Stimulated activated CD8-positive, alpha-beta memory T cell treated with anti-CD3 and anti-CD28 coated beads, Interleukin-15, amount 100 ng/mL, for 48 hours (primary cell): ENCODE measurements at places on chromosomes 7 and 10.
A peak's percentile ranks its signal among the peaks of the same experiment; 100 is the strongest.

- DNase-seq = no peak
These were observed 151.5 kb upstream of the COL1A2 start for GRCh38 chr7:94243066-94243711.

DNA sequence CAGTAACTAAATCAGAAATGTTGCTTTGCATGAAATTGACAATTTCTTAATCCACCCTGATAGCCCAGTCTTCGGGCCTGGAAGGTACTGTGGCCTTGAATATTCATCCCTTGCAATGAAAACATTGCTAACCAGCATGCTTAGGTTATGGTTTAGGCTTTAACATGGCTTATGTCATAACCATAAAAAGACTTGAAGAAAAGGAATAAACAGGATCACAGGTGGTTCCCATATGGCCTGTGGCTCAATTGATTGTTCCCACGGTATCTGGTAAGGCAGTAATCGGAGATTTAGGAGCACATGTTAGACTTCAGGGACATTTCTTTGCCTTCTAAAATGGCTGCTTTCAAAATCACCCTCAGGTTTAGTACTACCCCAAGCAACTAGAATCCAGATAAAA, 139.5 kb downstream of the ST7 start:
- DNase-seq = no peak

- DNase-seq = peak; percentile 41
These were observed 1.2 kb upstream of the SMNDC1 start for GRCh38 chr10:110305767-110306451.

DNA sequence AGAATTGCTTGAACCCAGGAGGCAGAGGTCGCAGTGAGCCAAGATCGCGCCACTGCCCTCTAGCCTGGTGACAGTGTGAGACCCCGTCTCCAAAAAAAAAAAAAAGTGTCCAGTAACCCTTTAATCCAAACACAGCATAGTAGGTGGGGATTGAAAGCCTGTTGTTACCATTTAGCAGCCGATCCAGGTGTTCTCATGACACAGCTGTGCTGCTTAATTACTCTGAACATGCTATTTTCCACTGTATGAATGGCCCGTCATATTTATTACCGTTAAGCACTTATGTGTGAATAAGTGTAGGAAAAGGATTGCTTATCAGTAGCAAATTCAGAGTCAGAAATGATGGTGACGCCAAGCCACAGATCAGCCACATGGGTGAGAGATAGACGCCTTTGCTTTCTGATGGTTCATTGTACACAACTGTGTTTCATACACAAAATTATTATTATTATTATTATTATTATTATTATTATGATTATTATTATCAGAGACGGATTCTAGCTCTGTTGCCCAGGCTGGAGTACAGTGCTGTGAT, 11.6 kb upstream of the ORAI2 start:
- DNase-seq = no peak

- DNase-seq = no peak
These were observed 54.6 kb upstream of the NRG3 start for GRCh38 chr10:81820418-81820817.

DNA sequence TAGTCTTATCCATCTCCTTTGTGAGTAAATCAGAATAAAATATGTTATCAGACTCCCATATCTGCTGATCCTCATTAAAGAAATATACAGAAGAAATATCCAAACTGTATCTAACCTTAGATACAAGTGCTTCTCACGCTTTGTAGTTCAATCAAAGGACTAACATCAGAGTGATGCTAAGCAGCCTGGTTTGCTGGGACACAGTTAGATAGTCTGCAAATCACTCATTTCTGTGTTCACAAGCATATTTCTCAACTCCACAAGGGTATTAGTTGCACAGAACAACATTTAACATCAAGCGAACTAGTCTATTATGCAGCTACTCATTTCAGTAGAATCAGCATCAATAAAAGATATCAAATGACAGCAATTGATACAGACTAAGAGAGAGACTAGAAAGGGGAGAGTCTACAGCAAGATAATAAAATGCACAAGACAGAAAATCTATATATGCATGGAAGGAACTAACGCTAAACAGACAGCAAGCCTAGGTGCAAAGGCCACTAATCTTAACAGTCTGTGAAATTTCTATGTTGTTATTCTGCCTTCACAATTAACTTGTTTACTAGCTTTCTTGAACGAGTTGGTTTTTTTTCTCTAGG, 30.0 kb downstream of the DNAJC12 start:
- no peak for DNase-seq

GRCh38 chr10:107814865-107815487, 650.5 kb upstream of the SORCS1 start:
- no peak for DNase-seq

- DNase-seq = no peak
These were observed 1.3 kb downstream of the CNPY4 start for GRCh38 chr7:100120733-100121036.

GRCh38 chr10:52703898-52704297, 68.7 kb downstream of the MBL2 start:
- DNase-seq = no peak

GRCh38 chr7:159179241-159179640, 34.6 kb upstream of the VIPR2 start:
- DNase-seq = no peak

- DNase-seq = no peak
These were observed 70.7 kb downstream of the RBAK start for GRCh38 chr7:5116359-5116758.

GRCh38 chr7:22896917-22897316, 74.3 kb upstream of the TOMM7 start:
- no peak for DNase-seq

GRCh38 chr7:38660427-38661099, 29.4 kb upstream of the AMPH start:
- DNase-seq = no peak

- DNase-seq = no peak
These were observed at the start of gene PAOX for GRCh38 chr10:133379152-133379800. PAOX (plus strand) TSS chr10:133379262; CDS start chr10:133379317, 55 bp downstream.

- DNase-seq = no peak
These were observed 42.5 kb downstream of the JAKMIP3 start for GRCh38 chr10:132107949-132108877.

GRCh38 chr10:75404815-75405597, 3.4 kb upstream of the ZNF503 start:
- no peak for DNase-seq
